Fibroblast of skin of scalp (primary cell): ENCODE measurements at places on chromosomes 13 and 19.
A peak's percentile ranks its signal among the peaks of the same experiment; 100 is the strongest.

DNA sequence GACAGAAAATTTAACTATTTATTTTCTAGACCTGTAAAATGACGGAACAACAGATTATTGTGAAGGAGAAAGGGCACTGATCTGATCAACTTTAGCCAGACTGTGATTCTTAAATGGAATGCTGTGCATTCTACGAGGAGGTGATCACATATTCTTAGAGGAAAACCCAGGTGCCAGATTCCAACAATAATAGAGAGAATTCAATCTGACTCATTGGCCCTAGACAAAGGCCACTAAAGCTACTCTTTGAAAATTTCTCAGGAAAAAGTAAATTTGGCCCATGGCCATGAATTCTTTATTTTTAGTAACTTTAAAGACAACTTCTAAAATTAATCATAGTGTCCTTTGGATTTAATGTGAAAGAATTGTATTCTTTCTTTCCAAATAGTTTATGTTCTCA is 58.6 kb upstream of the POSTN start:
- DNase-seq = peak; percentile 71

DNA sequence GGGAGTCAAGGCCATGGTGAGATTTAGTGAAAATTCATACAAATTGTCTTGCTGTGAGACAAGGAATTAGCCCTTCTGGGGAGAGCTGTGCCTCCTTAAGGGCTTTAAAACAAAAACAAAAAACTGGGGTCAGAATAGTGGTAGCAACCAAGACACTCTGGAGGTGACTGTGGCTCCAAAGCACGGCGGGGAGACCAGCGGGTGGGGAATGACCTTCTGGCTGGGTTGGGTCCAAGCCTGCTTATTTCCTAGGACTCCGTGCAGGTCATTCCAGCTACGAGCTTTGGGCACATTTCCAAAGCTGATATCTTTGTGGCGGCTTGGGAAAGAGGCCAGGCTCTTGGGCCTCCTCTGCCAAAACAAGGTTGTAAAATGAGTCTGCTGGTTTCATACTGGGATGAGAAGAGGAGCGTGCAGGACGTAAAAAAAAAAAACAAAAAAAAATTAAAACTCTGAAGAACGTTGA is 348.3 kb downstream of the UQCRFS1 start:
- peak; percentile 13 for DNase-seq

DNA sequence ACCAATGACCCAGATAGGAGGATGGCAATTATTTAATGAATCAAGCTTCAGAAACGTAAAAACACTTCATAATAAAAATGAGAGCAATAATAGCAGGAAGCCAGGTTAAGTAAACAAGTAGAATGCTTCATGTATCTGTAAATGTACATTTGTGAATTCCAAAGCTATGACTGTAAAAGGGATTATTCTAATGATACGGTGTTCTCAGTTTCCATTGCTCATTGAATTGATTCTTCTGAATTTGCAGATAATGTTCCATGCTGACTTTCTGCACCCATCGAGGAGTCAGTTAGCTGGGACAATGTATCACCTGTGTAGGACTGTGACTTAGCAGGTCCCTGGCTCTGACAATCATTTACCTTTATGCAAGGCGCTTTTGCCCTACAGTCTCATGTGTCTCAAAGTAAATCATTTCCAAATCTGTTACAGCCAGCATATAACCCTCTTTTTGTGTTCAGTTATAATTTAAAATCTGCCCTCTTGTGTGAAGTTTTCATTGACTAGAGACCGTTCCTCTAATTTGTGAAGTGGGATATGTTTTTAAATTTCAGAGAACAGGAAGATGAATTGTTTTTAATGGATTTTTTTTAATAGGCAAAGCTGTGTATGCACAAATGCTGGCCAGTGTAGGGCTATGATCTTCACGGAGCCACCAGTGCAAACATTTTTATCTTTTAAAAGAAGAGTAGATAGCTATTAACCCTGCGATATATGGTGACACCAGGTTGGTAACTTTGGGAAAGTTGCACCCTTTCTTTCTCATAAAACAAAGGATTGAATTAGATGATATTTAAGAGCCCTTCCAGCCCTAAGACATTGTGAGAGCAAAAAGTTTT is 267.1 kb downstream of the KLF5 start:
- no peak for DNase-seq

- peak; percentile 36 for DNase-seq
Measured at GRCh38 chr19:10603084-10603872, 16.2 kb upstream of the AP1M2 start.

DNA sequence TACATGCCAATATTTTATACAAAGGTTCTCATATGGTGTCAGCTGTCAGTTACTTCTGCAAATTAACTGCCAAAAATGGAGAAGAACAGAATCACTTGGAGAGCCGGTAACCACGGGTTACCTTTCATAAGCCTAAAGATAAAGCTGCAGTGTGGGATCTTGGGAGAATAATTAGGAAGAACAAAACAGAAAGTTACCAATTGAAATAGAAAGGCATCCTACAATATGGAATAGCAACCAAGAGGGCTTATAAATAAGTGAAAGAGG is 74.2 kb downstream of the TSHZ3 start:
- DNase-seq = no peak

DNA sequence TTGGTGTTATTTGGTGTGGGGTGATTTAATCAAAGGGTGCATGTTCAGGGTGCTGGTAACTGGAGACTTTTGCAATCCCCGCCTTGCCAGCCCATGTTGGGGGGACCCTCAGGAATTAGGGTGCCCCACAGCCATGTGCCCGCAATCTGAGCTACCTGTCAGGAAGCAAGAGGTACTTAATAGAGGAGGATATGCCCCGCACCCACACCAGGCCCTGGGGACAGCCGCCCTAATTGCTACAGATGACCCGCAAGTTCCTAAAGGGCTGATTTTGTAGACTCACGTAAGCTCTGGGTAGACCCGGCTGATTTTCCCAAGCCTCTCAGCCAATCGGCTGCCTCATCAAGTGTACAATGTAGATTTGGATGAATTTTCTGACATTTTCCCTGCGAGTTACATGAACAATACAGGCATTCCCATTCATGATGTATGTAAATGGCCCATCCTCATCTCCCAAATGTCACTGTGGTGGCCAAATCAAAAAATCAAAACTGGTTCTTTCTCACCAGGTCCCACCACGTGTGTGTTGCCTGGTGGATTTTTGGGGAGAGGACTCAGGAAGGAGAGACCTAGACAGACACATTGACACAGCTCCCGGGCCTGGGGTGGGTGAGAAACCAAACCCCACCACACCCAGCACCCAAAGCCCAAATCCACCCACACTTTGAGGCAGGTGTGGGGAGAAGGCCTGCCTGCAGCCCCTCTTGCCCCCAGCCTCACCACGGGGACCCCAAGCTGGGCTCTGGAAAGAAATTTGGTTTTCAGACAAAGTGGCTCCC is 119.2 kb upstream of the SPACA7 start:
- DNase-seq = no peak

DNA sequence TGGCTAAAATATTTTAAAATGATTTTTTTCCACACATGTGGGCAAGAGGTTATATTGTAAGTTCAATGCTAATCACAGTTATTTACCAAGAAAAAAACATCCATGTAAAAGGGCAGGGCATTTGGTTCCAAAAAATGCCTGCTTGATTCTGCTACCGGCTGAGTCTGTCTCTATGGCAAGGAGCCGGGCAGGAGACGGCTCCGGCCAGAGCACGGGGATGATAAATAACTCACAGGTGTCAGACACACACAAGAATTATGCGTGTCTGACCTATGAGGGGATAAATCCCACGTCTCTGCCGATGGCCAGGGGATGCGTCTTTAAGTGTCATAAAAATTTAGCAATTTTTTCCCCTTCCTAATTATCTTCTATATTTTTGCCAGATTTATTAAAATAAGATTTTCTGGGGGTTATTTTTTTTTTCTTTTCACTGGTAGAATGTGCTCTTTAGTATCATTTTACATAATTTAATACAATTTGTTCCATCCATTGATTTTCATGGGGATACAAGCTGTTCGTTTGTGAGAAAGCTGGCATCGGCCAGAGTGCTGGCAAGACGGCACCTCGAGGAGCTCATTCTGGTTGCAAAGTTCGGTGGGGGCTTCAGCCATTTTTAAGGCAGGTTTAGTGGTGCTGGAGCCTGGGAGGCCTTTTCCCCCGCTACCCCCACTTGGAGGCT is 253.9 kb downstream of the ZNF536 start:
- DNase-seq = no peak

DNA sequence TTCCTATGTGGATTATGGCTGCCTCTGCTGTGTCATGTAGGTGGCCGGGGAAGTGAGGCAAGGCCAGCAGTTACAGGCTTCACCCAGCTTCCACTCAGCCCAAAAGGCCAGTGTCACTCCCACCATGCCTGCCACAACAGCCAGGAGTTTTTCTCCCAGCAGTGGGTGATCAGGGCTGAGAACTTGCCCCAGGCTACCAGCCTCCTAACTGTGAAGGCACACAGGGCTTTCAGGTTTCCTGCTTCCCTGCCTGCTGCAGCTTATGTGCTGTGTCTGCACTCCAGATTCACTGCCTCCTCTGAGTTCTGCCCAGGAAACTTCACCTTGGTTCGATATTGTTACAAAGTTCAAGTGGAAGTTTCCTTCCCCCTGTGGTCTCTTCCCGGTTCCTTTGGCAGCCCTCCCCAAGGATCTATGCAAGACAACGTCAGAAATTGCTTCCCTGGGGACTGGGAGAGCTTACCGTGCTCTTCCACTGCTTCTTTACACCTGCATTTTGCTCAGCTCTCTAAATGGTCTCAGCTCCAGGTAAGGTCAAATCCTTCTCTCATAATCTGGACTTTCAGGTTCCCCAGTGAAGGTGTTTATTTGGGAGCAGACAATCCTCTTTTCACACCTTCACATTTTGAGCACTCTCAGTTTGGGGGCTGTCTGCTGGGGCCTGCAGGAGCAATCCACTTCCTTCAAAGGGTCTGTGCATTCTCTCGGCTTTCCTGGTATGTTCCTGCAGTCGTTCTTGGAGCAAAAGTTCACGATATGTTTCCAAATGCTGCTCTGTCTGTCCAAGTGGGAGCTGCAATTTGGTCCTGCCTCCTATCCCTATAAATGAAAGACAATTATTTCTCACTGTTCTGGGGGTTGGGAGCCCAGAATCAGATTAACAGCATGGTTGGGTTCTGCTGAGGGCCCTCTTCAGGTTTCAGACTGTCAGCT is 1730.1 kb upstream of the PRR20A start:
- no peak for DNase-seq

GRCh38 chr13:76019421-76020044 is 383.4 kb downstream of the LMO7 start:
- no peak for DNase-seq
